ENCODE measurements at places on chromosomes 1 and 21. TPM values are rescaled to one million over a fixed set of nuclear protein-coding genes. Genes with fewer than 3 reads are reported as not detected.

Gene DCDC2B
- not detected for total RNA-seq

Gene IPP
- total RNA-seq: 16.2 TPM

Gene FMO5
- total RNA-seq: 2.7 TPM

Gene SLC25A34
- 1.5 TPM for total RNA-seq

Gene RBM11
- total RNA-seq: under 0.01 TPM

Gene GPR37L1
- not detected for total RNA-seq

Gene KRTAP26-1
- not detected for total RNA-seq

Gene FCRL5
- under 0.01 TPM for total RNA-seq

Gene GJA8
- total RNA-seq: not detected

Gene KIF26B
- 22.1 TPM for total RNA-seq

Gene ALPL
- 8.0 TPM for total RNA-seq

Gene ZNF697
- total RNA-seq: 8.8 TPM

Gene TENT5C
- total RNA-seq: 0.36 TPM

Gene PRKAA2
- 0.88 TPM for total RNA-seq

Gene LBR
- 30.4 TPM for total RNA-seq

Gene P3R3URF
- total RNA-seq: not detected

Gene TLR5
- total RNA-seq: 0.88 TPM

Gene CELA2A
- total RNA-seq: not detected

Gene GJA9
- total RNA-seq: not detected

Measured in osteoblast (primary cell).